ENCODE measurements at places on chromosomes 2 and 18.

DNA sequence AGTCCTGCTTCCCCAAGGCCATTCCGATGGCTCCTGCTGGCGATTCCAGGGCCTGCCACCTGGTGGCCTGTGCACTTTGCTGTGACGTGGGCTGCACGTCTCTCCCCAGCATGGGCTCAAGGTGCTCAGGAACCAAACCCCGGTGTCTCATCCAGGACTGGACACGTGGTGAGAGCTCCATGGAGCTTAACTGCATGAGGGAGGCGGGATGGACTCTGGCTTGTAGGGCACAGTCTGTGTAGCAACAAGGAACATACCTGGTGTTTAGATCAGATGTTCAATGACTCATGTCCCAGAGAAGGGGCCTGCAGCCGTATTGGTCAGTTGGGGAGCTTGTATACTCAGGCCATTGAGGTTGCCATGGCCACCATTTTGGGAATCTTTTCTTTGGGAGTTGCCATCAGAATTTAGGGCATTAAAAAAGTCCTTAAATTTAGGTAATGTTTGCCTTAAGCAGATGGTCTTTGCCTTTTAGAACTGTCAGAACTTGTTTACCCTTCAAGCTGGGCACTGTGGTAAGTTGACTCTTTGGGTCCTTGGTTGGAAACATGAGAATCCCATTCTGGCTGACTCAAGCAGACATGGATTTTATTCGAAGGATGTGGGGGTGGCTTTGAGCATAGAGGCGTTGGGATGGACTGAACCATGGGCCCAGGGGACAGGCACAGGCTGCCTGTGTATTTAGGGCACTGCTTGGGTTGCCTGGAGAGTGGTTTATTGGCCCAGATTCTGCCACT, 21.0 kb downstream of the AGAP1 start:
- no peak for DNase-seq

- DNase-seq: no peak
Measured at GRCh38 chr2:132774189-132774588, 104.2 kb upstream of the LYPD1 start.

DNA sequence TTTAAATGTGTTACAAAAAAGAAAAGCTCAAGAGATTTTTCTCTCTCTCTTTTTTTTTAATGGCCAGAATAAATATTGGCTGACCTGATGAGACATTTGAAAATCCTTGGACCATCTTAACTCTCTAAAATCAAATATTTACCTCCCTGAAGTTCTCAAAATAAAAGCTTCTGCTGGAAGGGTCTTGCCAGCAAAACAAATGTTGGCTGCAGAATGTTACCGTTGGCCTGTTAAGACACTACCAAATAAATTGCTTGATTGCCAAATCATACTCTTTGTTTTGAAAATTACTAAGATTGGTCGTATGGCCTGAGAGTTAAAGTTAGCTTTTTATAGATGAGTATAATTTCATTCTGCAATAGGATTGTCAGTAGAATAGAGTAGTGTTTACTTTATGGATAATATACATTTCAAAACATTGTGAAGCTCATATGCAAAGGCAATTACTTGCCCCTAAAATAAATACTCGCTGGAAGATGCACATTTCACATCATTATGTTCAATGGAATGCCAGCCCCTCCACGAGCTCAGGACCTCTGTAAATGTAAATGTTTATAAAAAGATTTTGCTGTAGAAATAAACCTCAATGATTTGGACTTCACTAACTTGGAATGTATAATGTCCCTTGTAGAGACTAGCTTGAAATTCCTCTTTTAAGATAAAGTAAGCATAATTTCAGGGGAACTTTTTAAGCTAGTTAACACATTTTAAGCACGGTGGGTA, 193.4 kb downstream of the SOX11 start:
- DNase-seq: no peak

DNA sequence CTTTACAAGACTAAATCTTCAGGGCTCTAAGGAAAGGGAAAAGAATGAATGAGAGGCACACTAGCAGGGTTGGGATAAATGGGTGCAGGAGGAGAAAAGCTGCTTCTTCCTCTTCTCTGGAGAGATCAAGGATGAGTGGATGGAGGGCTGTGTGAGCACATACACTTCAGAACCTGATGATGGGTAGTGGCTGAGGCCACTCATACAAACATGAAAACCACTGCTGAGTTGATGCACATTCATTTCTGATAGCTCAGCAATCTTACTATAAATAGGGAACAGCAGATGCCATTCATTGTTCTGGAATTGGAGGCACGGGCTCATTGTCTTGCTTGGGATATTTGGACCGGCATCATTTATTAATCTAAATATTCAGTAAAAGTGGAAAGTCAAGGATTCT, 152.4 kb upstream of the KCTD1 start:
- DNase-seq: no peak

- DNase-seq: no peak
Measured at GRCh38 chr2:199228887-199229819, 228.6 kb downstream of the SATB2 start.
